ENCODE measurements at places on chromosomes 3 and 15.
A peak's percentile ranks its signal among the peaks of the same experiment; 100 is the strongest.

- DNase-seq, result no peak
- no peak overlapping the region for H3K4me3 ChIP-seq
- no peaks in the 10 kb centered on the region for H3K4me1 ChIP-seq
- no peaks in the 10 kb centered on the region for H3K36me3 ChIP-seq
- no peaks in the 10 kb centered on the region for H3K27me3 ChIP-seq
- no peak overlapping the region for H3K27ac ChIP-seq
Measured at GRCh38 chr3:181252631-181253030, 263.1 kb upstream of the DNAJC19 start.

- H3K4me3 ChIP-seq, result no peak overlapping the region
- no peaks in the 10 kb centered on the region for H3K36me3 ChIP-seq
- H3K27me3 ChIP-seq, result no peaks in the 10 kb centered on the region
Measured at GRCh38 chr15:82804575-82804949, 1.3 kb downstream of the FSD2 start.

- H3K27ac ChIP-seq, result peak overlapping the region; percentile 73
- no peaks in the 10 kb centered on the region for H3K27me3 ChIP-seq
- no peak for DNase-seq
- H3K4me1 ChIP-seq, result peaks cover 19% of the 10 kb centered on the region
Measured at GRCh38 chr3:45693941-45694521, 4.8 kb downstream of the SACM1L start.

DNA sequence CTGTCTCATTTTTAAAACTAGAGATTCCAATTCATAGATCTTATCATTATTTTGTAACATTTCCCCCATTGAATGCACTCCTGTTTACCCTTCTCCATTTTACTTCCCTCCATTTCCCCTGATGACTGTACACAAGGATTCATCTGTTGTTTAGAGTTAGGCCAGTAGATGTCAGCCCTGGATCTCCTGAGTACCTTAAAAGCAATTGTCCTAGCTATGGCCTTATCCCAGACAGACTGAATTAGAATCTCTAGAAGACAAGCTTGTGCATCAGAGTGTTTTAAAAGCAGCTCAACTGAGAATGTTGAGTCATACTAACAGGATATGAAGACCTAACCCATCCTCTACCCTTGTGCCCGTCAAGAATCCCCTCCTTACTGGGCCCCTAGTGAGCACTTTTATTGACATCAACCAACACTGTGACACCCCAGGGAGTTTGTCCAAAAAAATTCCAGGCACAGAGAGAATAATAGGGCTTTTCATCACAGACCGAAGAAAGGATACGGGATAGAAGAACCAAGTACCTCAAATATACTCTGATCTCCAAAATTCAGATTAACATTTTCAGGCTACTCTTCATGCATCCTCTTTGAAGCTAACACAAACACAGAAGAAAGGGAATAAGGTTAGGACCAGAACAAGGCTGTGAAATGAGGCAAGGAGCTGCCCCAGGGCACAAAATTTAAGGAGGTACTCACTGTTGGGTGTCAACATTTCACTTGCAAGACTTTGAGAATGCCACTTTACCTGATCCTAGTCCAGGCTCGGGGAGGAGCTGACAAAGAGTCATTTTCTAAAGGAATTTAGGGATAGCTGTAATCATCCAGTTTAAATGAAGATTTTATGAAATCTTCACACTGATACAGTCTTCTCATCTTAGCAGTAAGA lies 17.1 kb downstream of the ZBED2 start:
- H3K4me3 ChIP-seq, result no peak overlapping the region
- no peaks in the 10 kb centered on the region for H3K27me3 ChIP-seq
- H3K36me3 ChIP-seq, result peaks cover 31% of the 10 kb centered on the region
- H3K4me1 ChIP-seq, result peaks cover 4% of the 10 kb centered on the region
- DNase-seq, result peak; percentile 15
- no peak overlapping the region for H3K27ac ChIP-seq

GRCh38 chr3:190568036-190568435 lies 54.2 kb downstream of the IL1RAP start:
- H3K27ac ChIP-seq, result no peak overlapping the region
- H3K4me3 ChIP-seq, result no peak overlapping the region
- H3K27me3 ChIP-seq, result no peaks in the 10 kb centered on the region
- no peaks in the 10 kb centered on the region for H3K4me1 ChIP-seq

DNA sequence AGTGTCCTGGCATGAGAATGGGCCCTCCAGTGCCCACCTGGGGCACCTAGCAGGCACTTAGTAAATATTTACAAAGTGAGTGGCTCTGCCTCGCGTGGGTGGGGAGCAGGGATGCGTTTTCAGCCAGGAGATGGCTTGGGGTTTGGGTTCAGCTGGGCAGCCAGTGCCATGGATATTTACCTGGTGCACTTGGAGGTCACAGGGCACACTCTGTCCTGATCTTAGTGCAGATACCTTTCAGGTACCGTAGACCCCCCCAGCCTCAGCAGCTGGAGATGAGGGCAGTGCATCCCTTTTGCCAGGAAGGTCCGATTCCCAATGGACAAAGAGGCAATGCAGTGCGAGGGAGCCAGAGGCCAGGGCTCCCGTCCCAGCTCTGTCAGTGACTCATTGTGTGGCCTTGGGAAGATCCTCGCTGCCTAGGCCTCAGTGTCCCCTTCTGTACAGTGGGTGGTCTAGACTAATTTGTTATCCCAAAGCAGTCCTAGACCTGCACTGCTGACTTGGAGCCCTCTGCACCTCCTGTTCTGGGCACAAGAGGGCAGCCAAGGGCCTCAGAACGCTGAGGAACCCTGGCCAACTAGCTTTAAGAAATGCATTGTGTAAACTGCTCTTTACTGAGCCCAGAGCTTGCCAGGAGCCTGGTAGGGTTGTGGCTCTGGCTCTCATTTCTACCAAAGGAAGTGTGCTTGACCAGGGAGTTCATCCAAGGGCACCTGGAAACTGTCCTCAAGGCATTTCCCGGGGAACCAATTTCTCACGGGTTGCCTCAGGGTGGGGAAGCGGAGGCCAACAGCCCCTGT lies 16.0 kb downstream of the HDAC11 start:
- peaks cover 4% of the 10 kb centered on the region for H3K4me1 ChIP-seq
- H3K4me3 ChIP-seq, result no peak overlapping the region
- DNase-seq, result peak; percentile 66
- H3K27ac ChIP-seq, result no peak overlapping the region
- no peaks in the 10 kb centered on the region for H3K27me3 ChIP-seq

GRCh38 chr3:197525706-197526105 lies 30.1 kb downstream of the BDH1 start:
- no peak for DNase-seq
- no peak overlapping the region for H3K4me3 ChIP-seq
- H3K4me1 ChIP-seq, result no peaks in the 10 kb centered on the region
- no peak overlapping the region for H3K27ac ChIP-seq

DNA sequence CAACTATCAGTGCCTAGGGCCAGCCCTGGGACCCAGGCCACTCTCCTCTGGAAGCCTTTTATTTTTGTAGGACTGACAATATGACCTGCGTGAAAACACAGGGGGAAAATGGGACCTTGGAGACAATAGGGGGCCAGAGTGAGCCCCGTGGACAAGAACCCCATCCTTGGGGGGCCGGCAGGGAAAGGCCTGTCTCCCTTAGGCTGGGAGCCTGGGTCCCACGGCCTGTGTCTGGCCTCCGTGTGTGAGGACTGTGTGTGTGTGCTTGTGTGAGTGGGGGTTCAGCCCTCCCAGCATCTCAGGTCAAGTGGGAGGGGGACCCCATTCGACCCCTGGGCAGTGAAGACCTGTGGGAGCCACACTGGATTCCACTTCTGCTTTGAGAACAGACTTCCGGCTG lies 53.3 kb downstream of the EXOG start:
- H3K27me3 ChIP-seq, result no peaks in the 10 kb centered on the region
- H3K27ac ChIP-seq, result no peak overlapping the region
- peaks cover 11% of the 10 kb centered on the region for H3K4me1 ChIP-seq
- no peak overlapping the region for H3K4me3 ChIP-seq

- H3K36me3 ChIP-seq, result no peaks in the 10 kb centered on the region
- no peak for DNase-seq
- H3K27me3 ChIP-seq, result no peaks in the 10 kb centered on the region
- H3K4me3 ChIP-seq, result no peak overlapping the region
- H3K27ac ChIP-seq, result no peak overlapping the region
Measured at GRCh38 chr15:83955806-83956265, 279.7 kb upstream of the GOLGA6L4 start.

GRCh38 chr3:125585595-125586223 lies 9.6 kb downstream of the OSBPL11 start:
- DNase-seq, result peak; percentile 32
- H3K4me3 ChIP-seq, result no peak overlapping the region
- H3K36me3 ChIP-seq, result peaks cover 8% of the 10 kb centered on the region
- H3K27ac ChIP-seq, result no peak overlapping the region

- H3K4me1 ChIP-seq, result no peaks in the 10 kb centered on the region
- H3K36me3 ChIP-seq, result no peaks in the 10 kb centered on the region
- no peak overlapping the region for H3K4me3 ChIP-seq
- H3K27me3 ChIP-seq, result no peaks in the 10 kb centered on the region
- DNase-seq, result no peak
- no peak overlapping the region for H3K27ac ChIP-seq
Measured at GRCh38 chr15:69087366-69087976, 73.0 kb upstream of the GLCE start.
